ENCODE measurements at places on chromosomes 1 and 21.
A peak's percentile ranks its signal among the peaks of the same experiment; 100 is the strongest.

DNA sequence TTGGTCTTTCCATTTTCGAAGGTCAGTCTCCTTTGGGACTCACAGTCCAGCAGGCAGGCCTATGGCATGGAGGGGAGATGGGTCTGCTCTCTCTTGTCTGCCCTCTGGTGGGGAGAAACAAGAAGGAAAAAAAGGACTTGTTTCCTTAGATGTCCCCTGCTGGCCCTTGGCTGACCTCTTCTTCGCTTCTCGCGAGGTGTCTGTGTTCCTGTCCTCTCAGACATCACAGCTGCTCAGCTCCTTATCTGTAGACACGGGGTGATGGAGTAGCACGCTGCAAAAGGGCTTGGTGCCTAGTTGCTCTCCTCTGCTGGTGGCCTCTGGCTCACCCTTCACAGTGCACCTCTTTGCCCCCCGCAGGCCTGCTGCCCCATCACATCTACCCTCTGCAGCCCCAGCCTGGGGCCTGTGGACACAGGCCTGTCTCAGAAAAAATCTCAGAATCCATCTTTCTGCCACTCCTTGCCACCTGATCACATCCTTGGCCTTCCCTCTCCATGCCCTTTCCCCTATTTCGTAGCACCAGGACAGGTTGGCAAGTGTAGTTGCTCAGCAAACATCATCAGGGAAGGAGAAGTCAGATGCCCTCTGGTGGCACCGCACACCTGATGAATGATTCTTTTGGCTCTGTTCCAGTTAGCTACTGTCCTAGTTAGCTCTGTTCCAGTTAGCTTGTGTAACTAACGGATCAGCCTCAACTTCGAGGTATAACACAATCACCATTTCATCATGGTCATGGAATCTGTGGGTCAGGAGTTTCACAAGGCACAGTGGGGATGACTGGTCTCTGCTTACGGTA is 18.7 kb upstream of the AK2 start:
- peak; percentile 89 for DNase-seq

DNA sequence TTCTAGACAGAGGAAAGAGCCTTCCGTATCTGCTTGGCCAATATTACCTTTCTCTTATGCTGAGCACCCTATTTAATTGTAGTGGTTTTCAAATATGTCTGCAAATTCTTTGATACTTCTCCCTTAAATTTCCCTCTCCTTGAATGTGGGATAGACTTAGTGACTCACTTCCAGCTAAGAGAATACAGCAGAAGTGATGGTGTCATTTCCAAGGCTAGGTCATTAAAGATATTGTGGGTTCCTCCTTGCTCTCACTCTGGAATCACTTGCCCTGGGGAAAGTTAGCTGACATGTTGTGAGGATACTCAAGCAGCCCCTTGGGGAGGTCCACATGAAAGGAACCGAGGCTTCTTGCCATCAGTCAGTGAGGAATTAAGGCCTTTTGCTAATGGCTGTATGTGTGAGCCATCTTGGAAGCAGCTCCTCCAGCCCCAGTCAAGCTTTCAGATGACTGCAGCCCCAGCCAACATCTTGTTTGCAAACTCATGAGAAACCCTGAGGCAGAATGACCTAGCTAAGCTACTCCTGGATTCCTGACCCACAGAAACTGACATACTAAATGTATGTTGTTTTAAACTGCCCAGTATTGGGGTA is 8.1 kb upstream of the CITED4 start:
- DNase-seq = peak; percentile 57

DNA sequence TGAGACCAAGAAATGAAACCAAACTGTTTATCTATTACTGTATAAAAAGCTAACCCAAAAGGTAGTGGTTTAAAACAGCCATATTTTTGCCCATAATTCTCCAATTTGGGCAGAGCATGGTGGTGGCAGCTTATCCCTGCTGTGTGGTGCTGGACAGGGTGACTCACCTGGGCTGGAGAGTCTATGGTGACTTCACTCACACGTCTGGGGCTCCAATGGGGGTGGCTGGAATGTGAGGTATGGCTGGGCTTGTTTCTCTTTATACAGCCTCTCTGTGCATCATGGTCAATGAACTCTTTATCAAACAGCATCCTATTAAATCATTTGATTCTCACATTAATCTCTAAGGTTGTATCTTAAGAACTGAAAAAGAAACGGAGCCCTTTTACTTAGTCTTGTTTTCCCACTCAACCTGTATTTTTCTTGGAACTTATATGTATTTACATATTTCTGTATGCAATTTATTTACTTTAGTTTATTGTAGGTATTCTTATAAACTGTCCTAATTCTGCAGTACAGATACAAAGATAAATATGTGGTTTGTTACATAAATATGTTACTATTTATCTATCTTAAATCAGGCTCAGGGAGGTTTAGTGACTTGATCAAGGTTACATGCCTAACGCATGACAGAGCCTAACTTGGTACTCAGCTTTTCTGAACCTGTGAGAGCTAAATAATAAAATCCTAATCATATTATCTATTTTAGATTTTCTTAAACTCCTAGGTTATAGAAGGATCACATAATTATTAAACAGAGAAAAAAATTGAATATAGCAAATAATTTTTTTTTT is 37.5 kb upstream of the WLS start:
- DNase-seq = no peak

DNA sequence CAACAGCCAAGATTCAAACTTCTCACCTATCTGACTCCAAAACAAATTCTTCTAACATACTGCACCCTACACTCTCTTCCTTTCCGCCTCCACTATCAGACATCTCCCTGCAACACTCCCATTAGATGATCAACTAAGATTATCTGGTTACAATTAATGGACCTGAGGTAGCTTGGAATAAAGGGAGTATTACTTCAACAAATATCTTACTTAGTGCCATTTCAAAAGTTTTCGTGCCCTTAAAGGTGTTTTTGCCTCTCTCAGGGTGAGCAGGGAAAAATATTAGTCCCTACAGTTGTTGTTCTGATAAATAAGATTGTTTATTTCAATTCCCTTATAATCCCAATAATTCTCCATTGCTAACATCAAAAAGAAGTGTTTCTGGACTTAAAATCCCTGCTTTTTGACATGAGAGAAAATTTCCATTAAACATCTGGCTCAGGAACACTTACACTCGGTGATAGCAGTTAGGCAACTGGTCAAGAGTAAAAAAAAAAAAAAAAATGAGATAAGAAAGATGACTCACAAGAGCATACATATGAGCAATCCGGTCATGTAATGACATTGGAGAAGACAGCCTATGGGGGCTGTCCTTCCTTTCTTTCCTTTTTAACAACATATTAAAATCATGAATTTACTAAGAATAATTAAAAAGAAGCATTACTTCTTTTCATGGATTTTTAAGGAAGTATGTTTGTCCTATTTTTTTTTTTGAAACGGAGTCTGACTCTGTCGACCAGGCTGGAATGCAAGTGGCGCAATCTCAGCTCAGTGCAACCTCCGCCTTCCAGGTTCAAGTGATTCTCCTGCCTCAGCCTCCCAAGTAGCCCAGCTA is 7.6 kb downstream of the RSBN1 start:
- peak; percentile 79 for DNase-seq

DNA sequence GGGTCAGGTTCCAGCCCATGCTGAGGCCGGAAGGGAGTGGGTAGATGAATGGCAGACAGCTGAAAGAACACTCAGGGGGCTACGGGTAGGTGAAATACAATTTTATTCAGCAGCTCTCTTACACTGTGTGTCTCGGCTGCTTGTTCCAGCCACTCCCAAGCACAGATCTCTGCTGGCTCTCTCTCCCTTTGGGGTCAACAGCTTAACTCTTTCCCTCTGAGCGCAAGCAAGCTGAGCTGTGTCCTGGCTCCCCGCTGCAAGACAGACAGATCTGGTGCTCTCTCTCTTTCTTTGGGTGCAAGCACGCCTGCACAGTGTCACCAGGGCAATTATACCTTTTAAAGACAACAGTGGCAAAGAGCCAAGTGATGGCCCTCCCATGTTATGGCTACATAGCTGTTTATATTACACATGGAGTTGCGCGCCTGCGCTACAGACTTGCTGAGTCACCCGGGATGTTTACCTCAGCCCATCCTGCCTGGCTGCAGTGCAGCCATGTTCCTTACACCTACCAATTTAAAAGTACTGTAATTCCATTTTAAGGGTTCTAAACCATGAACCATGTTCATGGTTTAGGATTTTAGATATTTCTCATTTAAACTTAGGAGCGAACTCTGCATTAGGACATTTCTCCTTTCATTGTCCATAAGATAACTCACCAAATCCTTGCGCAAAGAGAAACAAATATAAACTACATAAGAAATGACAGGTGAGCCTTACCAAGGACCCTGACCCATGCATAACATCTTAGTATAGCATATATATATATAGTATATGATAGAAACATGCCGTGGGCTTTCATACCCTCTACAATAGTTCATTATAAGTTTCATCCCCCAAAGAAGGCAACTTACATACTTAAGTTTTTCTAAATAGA is 396.5 kb downstream of the SMYD3 start:
- no peak for DNase-seq

- DNase-seq = no peak
Measured at GRCh38 chr1:243740255-243740999, 109.6 kb downstream of the AKT3 start.

DNA sequence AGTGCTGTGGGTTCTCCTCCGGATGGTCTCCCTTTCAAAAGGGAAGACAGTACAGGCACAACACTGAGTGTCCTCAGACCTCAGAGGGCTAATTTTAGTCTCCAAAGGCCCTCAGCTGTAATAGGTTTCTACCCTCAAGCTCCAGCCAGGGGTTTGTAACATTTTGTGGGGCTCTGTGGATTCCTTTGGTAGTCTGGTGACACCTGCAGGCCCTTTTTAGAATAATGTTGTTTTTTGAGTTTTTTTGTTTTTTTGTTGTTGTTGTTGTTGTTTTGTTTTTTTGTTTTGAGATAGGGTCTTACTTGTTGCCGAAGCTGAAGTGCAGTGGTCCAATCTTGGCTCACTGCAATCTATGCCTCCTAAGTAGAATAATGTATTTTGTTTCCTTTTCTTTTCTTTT is 15.0 kb upstream of the TMEM201 start:
- peak; percentile 10 for DNase-seq

DNA sequence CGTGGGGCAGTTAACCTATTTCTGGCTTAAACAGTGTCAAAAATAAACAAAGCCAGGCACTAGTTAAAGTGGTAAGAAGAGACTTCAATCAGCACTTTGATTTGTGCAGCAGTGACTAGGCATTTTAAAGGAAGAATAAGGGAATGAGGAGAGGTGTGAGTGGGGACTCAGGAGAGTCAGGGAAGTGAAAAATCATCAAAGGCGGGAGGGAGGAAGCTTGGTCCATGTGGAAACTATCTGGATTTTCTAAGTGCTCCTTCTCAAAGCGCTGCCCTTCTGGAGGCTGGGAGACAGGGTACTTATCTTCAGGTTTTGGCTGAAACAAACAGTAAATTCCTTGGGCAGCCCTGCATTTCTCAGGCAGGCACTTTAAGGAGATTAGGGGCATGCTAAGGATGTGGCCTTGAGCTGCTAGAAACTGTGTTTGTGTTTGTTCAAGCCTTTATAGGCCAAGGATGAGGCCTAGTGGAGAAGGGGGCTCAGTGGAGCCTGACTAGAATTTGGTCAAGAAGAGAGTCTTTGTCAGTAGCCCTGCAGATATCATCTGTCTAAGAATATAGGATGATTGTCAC is 486.5 kb downstream of the SIPA1L2 start:
- no peak for DNase-seq

- no peak for DNase-seq
Measured at GRCh38 chr1:86517336-86517735, 29.5 kb upstream of the CLCA4 start.

DNA sequence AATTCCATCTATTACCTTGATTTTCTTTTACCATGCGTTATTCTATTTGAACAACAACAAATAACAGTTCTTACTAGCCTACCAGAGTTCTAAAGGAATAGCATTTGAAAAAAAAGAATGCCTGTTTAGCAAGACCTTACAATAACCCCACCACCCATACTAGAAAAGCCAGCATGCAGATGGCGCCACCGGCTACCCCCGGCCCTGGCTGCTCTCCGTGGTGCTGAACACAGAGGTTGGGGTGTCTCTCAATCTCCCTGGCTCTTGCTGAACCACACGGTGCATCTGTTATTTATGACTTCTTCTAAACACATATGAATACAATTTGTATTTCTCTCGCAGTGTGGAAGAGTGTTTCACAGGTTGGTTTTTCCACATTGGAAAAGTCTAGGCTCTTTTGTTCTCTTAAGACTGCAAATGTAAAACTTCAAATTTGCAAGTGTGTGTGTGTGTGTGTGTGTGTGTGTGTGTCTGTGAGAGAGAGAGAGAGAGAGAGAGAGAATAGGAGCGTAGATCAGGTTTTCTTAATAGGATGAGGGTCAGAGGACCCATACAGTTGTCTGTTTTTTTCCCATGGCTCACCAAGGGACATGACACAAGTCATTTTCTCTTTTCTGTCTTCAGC is 13.6 kb downstream of the GRIK3 start:
- DNase-seq = no peak

DNA sequence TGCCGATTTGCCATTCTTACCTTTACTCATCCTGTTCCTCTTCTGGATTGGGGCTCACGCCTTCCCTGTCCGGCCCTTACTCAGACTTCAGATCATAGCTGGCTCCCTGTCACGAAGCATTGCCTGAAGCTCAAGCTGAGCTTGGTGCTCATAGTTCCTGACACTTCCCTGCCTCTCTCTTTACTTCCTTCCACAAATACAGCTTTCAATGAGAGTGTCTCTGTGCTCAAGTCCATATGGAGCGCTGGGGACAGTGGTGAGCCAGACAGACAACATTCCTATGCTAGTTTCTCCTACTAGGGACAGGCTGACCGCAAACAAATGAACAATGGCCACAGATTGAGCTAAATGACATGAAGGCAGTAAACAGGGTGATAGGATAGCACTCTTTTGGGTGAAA is 38.1 kb downstream of the HHAT start:
- DNase-seq = no peak

DNA sequence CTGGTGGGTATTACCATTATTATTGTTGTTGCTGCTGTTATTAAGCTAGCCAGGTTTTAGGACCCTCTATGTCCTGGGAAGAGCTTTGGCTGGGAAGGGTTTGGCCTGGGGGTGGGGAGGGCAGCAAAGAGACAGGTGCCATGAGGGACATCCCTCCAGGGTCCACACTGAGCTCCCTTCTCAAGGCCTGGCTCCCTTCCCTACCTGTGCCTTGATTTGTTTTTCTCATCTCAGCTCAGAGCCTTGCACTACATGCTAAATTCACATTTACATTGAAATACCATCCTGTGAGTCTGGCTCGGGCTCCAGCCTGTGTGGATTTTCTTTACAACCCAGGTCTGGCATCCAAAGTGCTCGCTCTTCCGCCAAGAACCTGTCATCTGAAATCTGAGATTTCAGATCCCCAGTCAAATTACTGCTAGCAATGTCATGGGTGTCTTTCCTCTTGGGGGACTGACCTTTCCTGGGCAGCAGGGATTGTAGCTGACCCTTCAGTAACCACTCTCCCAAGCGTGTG is 536.3 kb downstream of the PTPRU start:
- DNase-seq = no peak

- DNase-seq = no peak
Measured at GRCh38 chr1:59556802-59557548, 257.8 kb upstream of the HOOK1 start.

GRCh38 chr1:7984811-7985210 is 23.3 kb downstream of the PARK7 start:
- no peak for DNase-seq

GRCh38 chr1:246216906-246217305 is 290.2 kb downstream of the SMYD3 start:
- DNase-seq = no peak

All from inflammatory macrophage treated with lipopolysaccharide for 4 hours (primary cell).